Left renal cortex interstitium (tissue), 4 donors: ENCODE measurements at places on chromosomes 12 and 14. TPM values are rescaled to one million over a fixed set of nuclear protein-coding genes. Genes with fewer than 3 reads are reported as not detected.

DNA sequence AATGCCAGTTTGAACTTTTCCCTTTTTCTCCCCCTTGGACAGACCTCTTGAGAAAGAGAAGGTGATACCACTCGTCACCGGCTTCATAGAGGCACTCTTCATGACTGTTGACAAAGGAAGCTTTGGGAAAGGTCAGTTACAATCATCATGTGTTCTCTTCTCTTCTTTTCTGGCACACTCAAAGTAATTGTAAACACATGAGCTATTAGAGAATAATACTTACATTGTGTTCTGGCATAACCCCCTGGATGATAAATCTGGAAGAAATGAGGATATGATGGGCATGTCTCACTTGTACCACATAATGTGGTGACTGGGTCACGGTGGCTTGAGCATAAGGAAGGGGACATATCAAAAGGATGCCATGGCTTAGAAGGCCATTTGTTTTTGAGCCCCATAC, 20.0 kb downstream of the UTP20 start:
- no peak for DNase-seq

DNA sequence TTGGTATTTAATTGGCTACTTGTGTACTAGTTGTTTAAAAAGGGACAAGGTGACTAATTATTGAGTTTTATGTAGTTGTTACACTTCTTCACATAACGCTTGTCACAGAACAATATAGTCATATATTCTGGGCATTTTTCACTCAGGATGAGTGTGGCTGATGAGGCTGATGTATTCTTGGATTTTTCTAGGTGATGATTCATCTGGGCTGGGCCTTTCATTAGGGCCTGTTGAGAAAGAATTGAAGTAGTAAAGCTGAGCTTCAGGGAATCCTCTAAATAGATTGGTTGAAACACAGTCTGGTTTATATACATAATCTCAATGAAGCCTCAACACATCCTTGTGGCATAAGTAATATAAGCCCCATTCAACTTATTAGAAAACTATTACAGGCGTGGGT, 445.7 kb downstream of the DAD1 start:
- no peak for DNase-seq

TBC1D30 gene
- 5.4 TPM for polyA plus RNA-seq

DNA sequence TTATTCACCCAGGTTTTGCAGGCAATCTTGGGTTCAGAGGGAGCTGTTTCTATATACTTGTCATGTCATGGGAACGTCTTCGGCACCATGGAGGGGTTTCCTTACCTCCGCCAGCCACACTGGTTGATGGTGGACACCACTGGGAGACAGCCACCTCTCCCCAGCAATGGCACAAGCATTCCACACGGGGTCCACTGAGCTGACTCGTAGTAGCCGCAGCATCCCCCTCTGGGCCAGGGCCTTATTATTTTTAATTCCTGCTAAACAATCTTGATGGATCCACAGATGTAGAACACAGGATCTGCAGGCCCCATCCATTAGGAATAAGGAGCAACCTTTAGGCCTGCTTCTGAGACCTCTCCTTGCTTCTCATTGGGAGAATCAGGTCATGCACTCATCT, 132.9 kb downstream of the DICER1 start:
- no peak for DNase-seq

GRCh38 chr12:107436376-107436775, 249.2 kb upstream of the PWP1 start:
- DNase-seq, result no peak

- no peak for DNase-seq
These were observed 5.4 kb upstream of the PELI2 start for GRCh38 chr14:56112781-56113180.

- DNase-seq, result no peak
These were observed 50.0 kb downstream of the ADGRD1 start for GRCh38 chr12:131003716-131004045.

CLEC2D gene
- 24.2 TPM for polyA plus RNA-seq

- DNase-seq, result no peak
These were observed 23.2 kb upstream of the SERPINA1 start for GRCh38 chr14:94411638-94412037.

KRT82 gene
- not detected for polyA plus RNA-seq

DNA sequence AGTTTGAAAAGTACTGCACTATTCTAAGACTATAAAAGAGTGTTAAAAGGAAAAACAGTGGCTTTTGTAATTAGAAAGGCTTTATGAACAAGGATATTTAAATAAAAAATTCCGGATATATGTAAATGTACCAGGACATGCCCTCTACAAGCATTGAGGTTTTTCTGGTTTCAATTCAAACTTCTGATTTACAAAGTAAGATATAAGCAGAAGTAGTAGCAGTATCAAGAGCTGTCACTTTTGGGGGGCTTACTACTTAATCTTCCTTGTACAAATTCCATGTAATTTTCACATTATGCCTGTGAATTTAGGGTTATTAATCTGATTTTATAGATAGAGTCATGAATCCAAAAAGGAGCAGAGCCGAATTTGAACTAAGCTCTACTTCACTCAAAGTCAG, 170.3 kb upstream of the ATP2B1 start:
- no peak for DNase-seq

FGF23 gene
- polyA plus RNA-seq, result 0.06 TPM

DNA sequence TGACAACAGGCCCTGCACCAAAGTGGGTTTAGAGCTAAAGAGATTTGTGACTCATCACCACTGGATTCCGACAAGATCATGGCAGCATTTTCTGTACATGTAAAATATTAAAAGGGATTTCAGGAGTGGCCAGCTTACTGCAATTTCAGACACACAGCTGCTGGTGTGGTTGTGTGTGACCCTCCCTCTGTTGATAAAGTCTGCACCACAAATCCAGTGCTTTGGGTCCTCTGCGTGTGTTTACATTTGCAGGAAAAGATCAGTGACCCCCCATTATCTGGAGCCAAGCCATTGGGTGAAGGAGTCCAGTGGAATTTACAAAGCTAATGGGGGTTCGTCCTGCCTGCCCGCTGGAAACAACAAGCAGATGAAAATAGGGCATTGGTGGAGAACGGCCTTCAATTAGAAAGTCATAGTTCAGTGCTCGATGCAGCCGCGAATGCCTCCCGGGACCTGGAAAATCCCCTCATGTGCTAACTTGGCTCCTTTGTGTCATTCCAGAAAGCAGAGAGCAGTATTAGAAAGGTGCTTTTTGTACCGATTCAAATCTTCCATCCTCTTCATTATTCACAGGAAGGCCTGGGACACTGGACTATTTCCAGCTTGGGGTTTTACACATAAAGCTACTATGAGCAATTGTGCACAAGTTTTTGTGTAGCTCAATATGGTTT, 188.5 kb upstream of the TMEM132C start:
- DNase-seq, result no peak

DNA sequence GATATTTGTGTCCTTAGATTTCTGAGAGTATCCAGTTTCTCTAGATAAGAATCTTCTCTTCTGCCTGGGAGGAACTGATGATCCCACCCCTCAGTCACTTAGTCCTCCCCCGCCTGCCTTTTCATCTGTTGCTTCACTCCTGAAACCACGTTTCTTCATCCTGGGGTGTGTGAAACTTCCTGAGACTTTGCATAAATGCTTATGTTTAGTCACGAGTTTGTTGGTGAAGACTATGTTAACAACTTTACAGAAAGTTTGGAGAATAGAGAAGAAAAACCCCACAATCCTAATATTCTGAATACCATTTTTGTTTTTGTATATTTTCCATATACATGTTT, 33.2 kb downstream of the MARK3 start:
- DNase-seq, result no peak

GRCh38 chr14:80522936-80523335, 311.6 kb upstream of the DIO2 start:
- no peak for DNase-seq
